Stimulated activated CD4-positive, alpha-beta T cell treated with anti-CD3 and anti-CD28 coated beads, Interleukin-1b, Interleukin-23, amount 100 ng/mL, for 1 hour (primary cell): ENCODE measurements at places on chromosomes 3 and 15.

DNA sequence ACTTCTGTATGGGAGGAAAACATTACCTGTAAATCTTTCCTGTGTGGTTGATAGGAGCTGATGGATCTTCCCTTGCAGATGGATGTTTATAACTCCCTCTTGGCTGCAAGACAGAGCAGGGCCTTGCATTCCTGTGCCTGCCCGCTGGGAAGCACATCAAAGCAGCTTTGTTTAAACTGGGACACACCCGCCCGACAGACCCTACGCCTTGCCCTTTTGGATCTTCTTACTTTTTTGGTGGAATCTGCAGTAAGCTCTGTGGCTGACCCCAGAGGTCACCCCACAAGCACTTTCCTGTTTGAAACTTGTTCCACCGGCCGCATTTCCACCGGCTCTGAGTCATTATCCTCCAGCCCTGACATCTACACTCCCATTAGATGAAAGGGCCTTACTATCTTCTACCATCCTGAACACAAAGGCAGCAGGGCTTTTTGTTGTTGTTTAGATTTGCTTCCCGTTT lies 244.1 kb upstream of the STT3B start:
- DNase-seq: no peak

GRCh38 chr3:9398700-9399336 lies 1.4 kb downstream of the SETD5 start:
- DNase-seq: no peak

DNA sequence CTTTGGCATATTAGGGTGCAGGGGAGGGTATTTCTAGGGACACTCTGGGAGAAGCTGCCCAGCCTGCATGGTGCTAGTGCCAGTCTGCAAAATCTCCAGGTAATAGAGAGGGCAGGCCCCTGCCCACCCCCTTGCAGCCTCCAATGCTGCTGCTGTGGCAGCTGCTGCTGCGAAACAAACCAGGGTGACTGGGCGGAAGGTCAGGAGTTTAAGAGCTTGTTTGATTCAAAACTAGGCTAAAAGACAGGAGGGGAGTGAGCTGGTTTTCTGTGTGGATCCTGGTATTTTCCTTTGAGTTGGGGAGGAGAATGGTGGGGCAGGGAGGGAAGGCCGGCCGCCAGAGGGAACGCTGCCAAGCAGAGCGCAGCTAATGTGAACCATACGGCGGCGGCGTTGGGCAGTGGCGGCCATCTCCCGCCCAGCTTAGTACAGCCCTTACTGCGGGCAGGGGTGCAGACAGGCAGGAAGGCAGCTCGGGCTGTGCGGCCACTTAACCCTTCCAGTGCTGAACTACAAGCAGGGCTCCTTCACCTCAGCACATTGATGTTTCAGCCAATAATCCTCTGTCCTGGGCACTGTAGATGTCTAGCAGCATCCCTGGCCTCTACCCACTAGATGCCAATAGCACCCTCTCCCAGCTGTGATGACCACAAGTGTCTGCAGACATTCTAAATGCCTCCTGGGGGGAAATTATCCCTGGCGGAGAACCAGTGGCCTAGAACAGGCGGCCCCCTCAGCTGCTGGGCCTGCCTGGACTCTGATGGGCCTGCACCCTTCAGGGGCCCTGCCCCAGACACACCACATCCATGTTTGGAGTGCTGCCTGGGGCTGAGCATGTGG lies 125.7 kb downstream of the EEFSEC start:
- no peak for DNase-seq

DNA sequence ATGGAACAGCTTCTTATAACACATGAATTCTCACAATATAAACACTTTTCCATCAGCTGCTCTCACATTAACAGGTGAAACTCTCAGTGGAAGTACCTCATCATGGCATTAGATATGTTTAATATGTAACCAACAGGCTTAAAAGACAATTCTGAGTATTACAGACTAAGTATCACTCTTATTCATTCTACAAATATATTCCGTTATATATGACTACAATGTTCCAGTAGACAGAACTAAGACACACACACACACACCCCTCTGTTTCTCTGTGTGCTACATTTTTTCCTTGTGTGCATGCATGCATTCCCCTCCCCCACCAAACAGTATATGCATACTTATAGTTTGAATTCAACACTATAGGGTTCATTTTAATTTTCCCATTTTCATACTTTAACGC lies 32.4 kb downstream of the MRPL3 start:
- DNase-seq: no peak

DNA sequence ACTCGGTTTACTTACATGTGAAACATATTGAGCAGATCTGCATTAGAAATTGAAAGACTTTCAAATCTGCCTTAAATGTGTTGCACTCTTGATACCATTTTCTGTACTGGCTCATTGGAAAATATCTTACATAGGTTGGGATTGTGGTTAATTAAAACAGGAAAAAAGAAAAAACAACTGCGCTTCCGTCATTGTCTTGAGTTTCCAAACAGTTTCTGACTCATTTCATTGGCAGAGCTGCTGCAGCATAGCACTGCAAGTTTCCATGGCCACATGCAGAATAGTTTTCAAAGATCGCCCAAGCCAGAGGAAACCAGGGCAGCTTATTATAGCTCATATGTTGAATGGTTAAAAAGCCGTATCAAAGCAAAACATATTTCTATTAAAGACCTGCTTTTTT lies 446.6 kb upstream of the BCHE start:
- no peak for DNase-seq

- DNase-seq: no peak
Observed at GRCh38 chr3:13292375-13292774, 127.7 kb downstream of the NUP210 start.

DNA sequence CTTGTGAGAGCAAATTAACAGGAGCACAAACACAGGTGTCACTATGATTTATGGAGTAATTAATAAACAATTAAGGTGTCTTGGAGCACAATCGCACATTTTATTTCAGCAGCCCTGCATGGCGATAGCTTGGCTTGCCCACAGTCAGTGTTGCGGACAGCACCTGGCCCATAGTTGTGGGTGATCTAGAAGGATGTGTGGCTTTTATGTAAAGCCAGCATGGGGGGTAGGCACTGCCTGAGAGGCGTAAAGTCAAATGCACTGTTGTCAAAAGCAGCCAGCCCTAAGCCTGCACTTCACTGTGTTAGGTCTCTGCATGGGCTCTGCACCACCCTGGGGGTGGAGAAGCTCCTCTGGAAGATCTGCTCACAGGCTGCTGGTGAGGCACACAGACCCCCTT lies 177.4 kb upstream of the PPP2R3A start:
- no peak for DNase-seq

DNA sequence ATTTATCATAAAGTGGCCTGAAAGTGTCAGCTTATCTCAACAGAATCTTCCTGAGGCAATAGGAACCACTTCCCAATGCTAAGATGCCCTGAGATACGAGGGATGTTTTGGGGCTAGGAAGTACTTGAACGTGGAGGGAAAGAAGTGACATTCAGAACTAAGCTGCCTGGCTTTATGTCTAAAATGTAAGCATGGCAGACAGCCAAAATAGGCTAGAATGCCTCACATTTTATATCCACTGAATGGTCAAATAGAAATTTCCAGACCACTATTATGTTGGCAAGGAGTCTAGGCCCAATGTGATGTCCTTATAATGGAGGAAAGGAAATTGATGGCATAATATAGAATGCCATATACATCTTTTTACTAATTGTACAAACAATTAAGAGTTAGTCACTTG lies 154.9 kb downstream of the PEX5L start:
- DNase-seq: no peak

- no peak for DNase-seq
Observed at GRCh38 chr15:80568876-80569605, 126.1 kb upstream of the ABHD17C start.

DNA sequence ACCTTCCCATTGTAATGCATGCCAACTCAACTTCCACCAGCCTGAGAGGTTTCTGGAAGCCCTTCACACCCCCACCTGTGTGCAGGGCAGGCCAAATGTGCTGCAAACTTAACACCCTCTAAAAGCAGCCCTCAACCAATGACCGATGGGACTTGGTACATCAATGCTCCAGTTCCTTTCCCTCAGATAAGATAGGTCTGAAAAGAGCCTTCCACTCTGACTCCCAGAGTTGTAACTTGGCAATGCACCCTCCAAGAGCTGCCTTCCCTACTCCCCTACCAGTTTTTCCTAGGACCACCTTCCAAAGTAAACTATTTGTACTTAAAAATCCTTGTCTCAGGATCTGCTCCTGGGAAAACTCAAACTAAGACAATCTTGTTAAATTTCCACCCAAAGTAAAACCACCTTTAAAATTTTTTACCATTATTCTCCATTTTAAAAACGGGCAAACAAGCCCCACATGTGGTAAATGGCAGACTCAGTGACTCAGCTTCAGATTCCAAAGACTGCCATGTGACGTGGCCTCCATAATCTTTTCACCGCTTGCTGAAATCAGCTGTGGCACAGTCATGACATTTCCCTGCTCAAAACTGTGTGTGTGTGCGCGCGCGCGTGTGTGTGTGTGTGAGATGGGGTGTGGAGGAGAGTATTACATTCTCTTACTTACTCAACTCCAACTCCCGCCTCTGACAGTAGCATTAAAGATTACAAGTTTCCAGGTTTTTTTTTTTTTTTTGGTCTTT lies 17.2 kb downstream of the RASGRP1 start:
- DNase-seq: no peak

DNA sequence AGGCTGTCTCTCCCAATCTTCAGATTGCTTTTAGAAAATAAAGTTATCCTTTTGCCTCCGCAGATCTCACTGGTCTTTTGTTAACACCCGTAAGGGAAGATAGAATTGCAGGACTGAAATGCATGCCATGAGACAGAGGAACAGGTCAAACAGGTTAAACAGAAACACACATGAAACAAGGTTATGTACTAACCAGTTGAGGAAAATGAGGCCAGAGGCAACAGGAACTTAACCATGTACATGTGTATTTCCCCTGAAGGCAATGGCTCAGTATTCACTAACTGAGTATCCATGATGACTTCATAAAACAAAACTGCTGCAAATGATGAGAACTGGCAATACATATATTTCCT lies 169.1 kb upstream of the NSMCE3 start:
- DNase-seq: no peak

DNA sequence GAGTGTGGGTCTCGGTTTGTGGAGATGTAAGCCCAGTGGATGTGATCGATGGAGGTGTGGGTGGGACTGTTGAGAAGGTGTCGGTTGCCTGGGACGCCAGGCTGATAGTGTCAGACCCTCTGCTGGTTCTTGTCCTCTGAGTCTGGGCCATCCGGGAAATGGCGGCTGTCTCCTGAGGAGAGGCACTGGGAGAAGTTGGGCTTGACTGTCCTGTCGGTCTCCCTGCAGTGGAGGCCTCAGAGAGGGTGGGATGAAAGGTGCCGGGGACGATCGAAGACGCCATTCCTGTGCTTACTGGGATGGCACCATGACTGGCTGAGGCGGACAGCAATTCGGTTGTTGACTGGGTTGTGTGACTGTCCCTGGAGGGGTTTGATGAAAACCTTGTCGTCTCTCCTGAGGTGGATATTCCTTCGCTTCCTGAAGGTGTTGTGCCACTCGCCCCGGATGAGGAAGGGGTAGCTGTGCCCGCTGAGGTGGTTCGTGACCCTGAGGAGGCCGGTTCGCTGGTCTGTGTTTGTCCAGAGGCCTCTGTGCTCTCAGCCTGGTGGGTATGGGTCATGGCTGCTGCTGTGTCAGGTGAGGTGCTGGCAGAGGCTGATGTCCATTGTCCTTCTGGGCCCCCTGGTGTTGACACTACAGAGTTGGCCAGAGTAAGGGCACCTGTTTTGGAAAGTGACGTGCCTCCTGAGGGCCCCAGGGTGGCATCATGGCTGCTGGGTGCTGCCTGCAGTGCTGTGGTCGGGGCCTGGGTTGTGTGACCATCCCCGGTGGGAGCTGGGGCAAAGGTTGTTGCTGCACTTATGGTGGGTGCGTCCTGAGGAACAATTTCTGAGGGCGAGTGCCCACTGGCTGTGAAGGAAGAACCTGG lies 22.8 kb downstream of the MUC4 start:
- no peak for DNase-seq

DNA sequence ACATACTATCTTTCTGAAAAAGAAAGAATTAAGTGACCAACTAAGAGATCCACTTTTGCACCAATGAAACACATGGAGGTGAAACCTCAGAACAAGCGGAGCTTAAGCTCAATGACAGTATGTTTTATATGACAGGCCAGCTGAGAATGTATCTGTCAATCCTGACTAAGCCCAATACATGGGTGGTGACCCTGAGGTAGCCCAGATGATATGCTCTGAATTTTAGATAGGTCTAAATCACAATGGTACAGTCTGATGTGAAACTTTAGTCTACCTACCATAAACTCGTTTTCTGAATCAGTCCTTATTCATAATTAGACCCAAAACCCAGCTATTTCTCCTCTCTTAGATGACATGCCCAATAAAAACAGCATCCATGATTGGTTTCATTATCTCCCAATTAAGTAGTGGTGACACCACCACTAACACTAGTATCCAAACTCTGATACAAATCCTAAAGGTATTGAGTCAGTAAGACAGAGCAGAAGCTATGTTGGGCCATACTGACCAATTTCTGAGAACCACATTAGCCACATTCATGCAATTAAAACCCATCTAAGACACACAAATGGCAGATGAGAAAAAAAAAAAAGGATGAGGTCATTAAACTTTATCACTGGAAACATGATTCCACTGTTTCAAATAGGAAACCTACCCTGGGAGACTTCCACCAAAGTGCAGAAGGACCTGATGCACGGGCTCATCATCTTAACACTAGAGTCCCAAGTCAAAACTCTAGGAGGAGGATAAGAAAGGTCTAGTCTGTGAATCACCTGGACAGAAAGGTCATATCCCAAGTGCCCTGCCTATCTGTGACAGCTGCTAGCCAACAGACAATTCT lies 20.6 kb downstream of the CMTM6 start:
- no peak for DNase-seq

DNA sequence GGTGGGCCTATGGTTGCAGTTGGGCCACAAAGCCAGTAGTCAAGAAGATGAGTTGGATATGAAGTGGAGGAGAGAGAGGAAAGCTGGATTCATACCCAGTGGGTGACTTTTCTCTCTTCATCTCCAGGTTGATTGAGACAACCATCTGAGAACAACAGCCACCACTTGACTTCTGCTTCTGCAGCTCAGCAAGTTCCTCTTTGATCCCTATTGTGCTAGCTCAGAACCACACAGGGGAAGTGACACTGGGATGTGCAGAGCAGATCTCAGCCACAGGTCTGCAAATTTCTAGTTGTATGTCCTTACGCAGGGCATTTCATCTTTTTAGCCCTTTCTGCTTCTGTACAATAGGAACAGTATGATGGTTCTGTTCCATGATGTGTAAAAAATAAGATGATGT lies 459.2 kb upstream of the ARRDC4 start:
- no peak for DNase-seq
